ENCODE measurements at places on chromosomes 11 and 22. TPM values are rescaled to one million over a fixed set of nuclear protein-coding genes. Genes with fewer than 3 reads are reported as not detected.

BAD gene
- total RNA-seq: 121 TPM

SLC25A17 gene
- 16.3 TPM for total RNA-seq

GDPD5 gene
- 90.1 TPM for total RNA-seq

MYBPC3 gene
- total RNA-seq: not detected

MIAT gene
- total RNA-seq: 0.10 TPM

SOX6 gene
- total RNA-seq: 0.29 TPM

RNASEH2C gene
- total RNA-seq: 87.6 TPM

IL18 gene
- total RNA-seq: 0.35 TPM

APOL4 gene
- 2.7 TPM for total RNA-seq

APOA5 gene
- not detected for total RNA-seq

OR56A1 gene
- total RNA-seq: under 0.01 TPM

OSBP2 gene
- total RNA-seq: 15.4 TPM

MCHR1 gene
- 0.88 TPM for total RNA-seq

PNPLA5 gene
- not detected for total RNA-seq

ZNF214 gene
- 0.44 TPM for total RNA-seq

UFD1 gene
- total RNA-seq: 81.9 TPM

All from glomerular endothelial cell (primary cell).